ENCODE measurements at places on chromosomes 6 and 20.

- DNase-seq: no peak
Measured at GRCh38 chr6:163648868-163649267, 234.3 kb downstream of the QKI start.

DNA sequence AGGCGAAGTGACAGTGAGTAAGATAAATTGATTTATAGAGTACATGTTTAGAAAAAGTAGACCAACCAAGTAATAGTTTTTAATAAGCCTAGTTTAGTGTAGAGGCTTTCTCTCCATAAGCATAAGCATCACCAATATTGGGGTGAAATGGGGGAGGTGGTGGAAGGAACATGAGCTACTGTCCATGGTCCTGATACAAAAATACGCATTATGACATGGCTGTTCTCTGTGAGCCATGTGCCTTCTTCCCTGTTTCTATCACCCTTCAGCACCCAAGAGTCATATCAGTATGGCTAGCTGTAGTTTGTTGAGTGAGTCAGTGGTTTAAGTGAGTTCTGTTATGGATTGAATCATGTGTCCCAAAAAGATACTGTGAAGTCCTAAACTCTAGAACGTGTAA, 150.8 kb downstream of the EDN1 start:
- no peak for DNase-seq

- no peak for DNase-seq
Measured at GRCh38 chr6:28988536-28989311, 16.4 kb downstream of the ZNF311 start.

DNA sequence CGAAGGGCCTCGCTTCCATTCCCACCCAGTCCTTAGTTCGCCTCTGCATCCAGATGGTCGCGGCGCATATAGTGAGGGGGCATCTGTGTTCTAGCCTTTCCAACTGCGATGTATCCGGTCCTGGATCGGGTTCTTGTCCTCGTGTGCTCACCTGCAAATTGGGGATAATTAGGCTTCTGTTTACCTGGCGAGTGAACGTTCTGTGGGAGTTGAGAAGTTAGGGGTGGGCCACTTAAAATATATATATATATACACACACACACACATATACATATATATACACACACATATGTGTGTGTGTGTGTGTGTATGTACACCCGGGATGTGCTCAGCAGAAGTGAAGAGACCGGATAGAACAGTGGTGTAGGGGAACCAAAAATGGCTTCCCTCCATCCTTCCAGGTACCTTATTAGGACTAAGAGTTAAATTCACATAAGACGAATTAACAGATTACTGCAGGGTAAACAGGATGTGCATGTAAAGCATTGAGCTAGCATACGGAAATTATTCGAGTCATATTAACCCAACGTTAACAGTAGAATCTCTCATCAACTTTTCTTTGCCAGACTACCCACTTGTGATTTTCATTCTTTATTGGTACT, 537 bp downstream of the CSTF1 start:
- no peak for DNase-seq

GRCh38 chr20:38296433-38296832, 7.5 kb upstream of the BPI start:
- DNase-seq: no peak

DNA sequence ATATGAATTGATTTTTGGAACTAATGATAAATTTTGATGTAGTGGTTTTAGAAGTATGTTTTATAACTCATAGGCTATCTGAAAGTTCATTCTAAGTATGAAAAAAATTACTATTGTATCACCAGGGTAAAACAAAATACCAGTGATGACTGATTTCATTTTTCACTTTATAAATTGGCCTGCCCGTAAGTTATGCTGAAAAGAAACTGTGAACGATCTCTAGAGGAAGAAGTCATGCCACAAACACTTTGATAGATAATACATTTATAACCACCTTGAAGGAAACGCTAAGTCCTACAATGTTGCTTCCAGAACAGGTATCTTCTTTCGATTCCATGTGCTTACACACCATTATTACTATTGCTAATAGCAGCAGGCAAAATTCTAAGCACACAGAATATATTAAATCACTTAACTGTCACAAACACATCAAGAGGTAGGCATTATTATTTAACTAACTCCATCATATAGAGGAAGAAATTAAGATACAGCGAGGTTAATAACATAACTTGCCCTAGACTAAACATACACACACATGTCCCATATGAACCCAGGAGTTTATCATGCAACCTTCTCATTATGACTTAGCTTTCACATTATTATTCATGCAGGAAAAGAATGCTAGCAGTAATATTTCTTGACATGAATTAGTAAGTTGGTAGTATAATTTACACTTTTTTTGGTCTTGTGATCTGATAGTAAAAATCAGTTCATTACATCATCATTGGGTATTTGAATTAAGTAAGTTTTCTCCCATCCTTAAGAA, 44.7 kb downstream of the RGS17 start:
- DNase-seq: no peak

- no peak for DNase-seq
Measured at GRCh38 chr6:122432816-122433215, 33.4 kb downstream of the HSF2 start.

GRCh38 chr6:37534893-37535292, 35.2 kb upstream of the CCDC167 start:
- DNase-seq: no peak

DNA sequence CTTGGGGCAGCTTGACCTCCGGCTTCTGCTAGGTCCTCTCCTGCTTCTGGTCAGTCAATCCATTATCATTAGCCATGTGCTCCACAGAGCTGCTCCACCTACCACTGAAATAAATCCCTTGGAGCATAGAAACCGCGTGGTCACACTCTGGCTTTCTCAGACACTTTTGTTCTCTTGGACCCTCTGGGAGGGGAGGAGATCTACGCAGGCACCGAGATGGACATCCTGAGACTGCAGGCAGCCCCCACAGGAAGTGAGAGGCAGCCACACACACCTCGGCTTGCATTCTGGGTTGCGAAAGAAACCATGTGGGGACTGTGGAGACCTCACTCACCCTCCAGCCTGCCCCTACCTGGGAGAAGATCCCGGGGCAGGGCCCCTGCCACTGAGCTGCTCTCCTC, 79.5 kb downstream of the FYN start:
- no peak for DNase-seq

- DNase-seq: no peak
Measured at GRCh38 chr6:4920914-4921410, 82.9 kb downstream of the RPP40 start.

GRCh38 chr20:13274275-13274861, 53.3 kb downstream of the ISM1 start:
- DNase-seq: no peak

GRCh38 chr20:25629816-25630499, 6.1 kb upstream of the NANP start:
- no peak for DNase-seq

GRCh38 chr20:1130058-1130694, 11.8 kb downstream of the PSMF1 start:
- no peak for DNase-seq

DNA sequence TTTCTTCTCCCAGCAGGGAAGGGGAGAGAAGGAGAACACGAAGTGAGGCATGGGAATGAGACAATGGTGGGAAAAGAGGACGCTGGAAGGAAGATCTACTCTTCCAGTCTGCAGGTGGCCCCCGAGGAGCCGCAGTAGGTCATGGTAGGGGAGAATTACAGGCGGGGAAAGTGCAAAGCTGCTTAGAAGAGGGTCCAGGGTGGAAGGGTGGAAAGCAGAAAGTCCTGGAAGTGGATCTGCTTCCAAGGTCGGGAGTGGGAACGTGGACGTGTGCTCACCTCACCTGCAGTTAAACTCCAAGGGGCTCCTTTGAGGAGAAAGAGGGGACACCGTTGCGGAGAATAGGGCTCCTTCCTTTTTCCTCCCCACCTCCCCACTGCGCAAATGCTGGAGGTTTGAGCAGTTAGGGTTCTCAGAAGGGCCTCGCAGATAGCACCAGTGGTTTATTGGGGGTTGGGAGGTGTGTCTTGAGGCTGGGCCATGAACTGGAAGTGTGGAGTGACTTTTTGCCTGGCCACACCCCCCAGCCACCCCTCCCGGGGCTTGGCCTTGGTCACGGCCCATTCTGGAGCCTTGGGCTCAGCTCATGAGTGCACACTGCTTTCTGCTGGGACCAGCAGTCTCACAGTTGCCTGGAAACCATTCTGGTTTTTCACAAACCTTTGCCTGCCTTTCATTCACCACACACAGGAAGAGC, 100.4 kb upstream of the MLN start:
- no peak for DNase-seq

GRCh38 chr20:45672765-45673164, 2.7 kb upstream of the WFDC11 start:
- no peak for DNase-seq

Data from HEK293T (cell line).